Lung (tissue), 17 donors: ENCODE measurements at places on chromosomes 7 and 10.
A peak's percentile ranks its signal among the peaks of the same experiment; 100 is the strongest.

- DNase-seq: no peak
Observed at GRCh38 chr7:88664630-88665233, 94.8 kb upstream of the ZNF804B start.

GRCh38 chr7:90892213-90892612 is 296.1 kb downstream of the CDK14 start:
- DNase-seq: no peak

- no peak for DNase-seq
Observed at GRCh38 chr10:114545071-114545470, 113.0 kb downstream of the ABLIM1 start.

DNA sequence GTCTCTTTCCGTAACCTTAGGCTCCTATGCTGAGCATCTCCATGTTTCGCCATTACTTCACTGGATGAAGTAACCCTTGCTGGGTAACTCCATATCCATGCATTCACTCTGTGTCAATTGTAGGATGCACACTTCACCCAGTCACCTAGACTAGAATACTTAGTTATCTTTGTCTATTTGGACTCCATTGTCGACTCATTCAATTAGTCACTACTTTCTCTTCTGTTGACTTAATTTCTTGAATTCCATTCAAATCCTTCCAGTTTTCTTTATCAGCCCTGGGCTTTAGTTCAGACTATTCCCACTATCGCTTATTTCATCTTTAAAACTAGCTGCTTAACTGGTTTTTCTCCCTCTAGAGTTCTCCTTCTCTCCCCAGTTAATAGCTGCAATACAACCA is 111.3 kb upstream of the TNS3 start:
- no peak for DNase-seq

DNA sequence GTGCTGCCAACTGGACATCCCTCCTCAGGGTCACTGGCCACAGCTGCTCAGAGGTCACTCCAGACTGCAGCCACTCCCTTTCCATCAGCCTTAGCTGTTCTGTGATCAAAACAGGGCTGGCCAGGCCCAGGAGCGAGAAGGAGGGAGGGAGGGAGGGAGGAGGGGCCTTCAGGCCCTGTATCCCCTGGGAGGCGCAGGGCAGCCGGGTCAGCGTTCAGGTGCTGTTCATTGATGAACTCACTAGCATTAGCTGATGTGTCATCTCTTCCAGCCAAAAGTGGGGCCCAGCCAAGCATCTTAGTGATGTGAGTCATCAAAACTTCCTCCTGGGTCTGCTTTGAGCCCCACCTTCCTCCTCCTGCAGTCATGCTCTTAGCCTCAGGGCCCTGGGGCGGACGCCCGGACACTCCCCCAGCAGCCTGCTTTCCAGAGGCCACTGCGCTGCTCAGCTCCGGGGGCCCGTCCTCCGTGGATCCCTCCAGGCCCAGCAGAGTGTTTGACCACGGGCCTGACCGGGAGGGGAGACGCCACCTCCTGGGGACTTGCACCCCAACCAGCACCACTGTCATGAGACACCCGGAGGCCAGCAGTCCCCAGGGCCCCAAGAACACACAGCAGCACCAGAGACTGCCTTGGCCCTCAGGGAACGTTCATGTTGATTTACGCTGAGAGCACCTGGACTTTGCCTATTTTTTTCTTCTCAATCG is 149.2 kb downstream of the PRKAG2 start:
- no peak for DNase-seq

GRCh38 chr7:22287412-22287811 is 69.5 kb downstream of the RAPGEF5 start:
- DNase-seq: no peak

- DNase-seq: no peak
Observed at GRCh38 chr7:107867858-107868466, 23.0 kb upstream of the DLD start.

- DNase-seq: peak; percentile 78
Observed at GRCh38 chr7:75638594-75639070, 100.1 kb downstream of the HIP1 start.

DNA sequence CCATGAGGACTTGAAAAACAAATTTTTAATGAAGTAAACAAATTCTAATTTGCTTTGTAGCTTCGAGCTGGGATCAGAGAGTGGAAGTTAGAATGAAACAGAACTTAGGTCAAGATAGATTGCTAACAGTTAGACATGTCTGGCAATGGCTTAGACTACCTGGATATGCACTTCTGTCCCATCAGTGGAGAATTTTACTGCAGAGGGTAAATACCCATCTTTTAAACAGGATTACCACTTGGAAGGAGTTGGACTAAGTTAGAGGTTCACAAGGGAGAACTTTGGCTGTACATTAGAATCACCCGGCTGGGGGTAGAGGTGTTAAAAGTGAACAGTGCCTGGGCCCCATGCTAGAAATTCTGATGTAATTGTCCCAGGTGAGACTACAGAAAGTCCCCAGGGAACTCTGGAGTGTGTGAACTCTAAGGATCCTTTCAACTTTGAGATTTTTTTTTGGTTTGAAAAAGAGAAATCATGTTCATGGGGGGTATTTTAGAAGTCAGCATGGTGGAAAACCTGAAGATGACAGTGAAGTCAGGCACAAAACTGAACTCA is 35.5 kb downstream of the ENTPD1 start:
- no peak for DNase-seq

- no peak for DNase-seq
Observed at GRCh38 chr7:143379611-143380259, 1.4 kb upstream of the ZYX start.

GRCh38 chr10:24603333-24603732 is 120.4 kb downstream of the ARHGAP21 start:
- DNase-seq: no peak

DNA sequence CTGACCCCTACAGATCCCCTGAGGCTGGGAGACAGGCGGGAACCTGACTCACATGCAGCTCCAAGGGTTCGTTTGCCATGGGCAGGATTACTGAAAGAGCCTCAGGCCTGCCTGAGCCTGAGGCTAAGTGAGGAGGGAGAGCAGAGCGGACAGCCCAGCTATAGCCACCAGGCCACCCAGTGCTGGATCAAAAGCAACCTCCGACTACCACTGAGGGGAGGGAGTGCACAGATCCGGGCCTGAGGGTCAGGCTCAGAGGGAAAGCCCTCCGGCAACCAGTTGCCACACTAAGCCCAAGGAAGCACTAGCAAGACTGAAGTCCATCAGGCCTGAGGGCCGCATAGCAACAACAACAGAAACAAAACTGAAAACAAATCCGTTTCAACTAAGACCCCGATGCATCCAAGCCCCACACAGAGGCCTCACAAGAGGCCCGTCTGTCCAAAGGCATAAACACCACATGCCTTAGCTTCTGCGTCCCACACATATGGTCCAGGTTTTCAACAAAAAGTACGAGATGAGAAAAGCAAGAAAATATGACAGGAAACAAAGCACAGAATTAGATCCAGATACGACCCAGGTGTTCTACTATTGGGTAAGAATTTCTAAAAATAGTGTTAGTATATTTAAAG is 92.5 kb upstream of the VIPR2 start:
- DNase-seq: peak; percentile 4

GRCh38 chr7:55510621-55511020 is 61.7 kb downstream of the VOPP1 start:
- no peak for DNase-seq

GRCh38 chr10:73648975-73649829 is 6.6 kb downstream of the SYNPO2L start:
- no peak for DNase-seq

- no peak for DNase-seq
Observed at GRCh38 chr10:61866700-61867368, 34.7 kb upstream of the ARID5B start.

DNA sequence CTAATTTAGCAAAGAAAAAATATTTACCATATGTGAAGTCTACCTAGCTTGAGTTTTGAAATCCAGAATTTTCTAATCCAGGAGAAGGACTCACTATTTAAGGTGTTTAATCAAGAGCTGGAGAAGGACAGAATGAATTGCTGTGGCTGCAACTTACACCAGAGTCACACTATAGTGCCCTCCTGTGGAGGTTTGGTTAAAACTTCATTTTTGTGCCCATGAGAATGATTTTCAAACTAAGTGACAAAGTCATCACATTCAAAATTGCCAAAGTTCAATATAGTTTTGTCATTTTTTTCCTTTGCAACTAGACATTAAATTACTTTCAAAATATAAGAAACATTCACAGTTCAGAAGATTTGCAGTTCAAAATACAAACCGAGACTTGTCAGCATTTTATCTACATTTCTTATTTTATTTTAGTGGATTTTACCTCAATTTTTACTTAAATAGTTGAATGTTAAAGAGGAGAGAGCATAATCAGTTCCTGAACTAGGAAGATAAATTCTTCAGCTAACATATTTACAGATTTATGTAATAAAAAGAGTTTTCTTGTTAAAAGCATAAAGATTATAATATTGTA is 70.7 kb downstream of the CABCOCO1 start:
- peak; percentile 28 for DNase-seq

DNA sequence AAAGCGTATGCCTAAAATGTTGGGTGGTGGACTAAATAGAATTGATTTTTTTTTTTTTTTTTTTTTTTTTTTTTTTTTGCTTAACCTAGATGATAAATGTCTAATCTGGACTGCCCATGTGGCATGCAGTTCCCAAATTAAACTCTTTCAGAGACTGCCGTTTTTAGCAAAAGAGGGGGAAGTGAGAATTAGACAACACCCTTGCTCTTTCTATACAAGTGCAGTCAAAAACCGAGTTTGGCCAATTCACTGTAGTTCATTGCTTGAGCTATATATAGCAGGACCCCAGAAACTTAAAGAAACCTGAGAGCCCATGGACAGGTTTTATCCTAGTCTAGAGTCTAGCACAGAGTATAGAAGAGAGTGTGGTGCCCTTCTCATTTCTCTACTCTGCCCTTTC is 141.9 kb downstream of the GRM3 start:
- no peak for DNase-seq

DNA sequence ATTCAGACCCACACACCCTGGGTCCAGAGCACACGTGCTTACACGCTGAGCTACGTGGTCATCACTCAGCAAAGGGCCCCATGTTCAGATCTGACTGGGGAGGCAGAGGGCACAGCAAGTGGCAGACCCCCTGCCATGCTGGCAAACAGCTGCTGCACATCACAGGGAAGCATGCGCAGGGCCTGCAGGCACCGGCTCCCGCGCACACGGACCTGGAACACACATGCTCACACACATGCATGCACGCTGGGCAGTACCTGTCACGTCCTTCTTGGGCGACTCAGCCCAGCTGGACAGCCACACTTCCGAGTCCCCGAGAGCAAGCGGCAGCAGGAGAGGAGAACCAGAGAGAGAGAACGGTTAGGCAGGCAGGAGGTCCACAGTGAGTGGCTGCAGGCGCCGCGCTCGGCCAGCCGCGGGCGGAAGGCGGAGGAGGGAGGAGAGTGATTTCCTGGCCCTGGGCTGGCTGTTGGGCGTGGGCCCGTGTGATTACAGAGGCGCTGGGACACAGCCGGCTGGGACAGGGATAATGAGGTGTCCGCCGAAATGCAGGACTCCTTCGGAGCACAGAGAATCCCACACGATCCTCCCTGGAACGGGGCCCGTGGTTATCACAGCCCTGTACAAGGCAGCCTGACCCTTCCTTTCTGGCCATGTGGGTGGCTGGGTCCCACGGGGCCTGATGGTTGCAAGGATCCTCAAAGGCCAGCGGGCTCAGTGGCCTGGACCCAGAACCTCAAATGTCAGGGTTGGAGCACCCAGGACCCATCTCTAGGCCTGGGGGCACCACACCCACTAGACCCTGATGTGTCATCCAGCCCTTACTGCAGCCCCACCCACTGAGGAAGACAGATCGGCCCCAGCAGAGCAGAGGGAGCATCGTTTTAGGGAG is 175.1 kb downstream of the NEURL1 start:
- DNase-seq: peak; percentile 96

DNA sequence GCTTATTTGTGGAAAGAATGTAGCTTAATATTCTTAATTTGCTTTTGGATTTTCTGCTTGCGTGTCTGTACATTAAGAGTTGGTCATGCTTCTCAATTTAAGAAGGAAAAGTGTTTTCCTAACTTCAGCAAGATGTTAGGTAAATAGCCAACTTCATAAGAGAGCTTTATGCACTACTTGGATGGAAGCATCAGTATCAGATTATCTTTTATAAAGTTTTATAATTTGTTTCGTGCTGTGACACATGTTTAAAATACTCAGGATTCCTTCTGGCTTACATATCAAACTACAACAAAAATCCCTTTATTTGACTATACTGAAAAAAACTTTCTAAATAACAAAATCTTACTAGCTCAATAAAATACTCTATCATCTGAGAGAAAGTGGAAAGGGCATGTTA is 34.8 kb upstream of the AGR2 start:
- DNase-seq: no peak

DNA sequence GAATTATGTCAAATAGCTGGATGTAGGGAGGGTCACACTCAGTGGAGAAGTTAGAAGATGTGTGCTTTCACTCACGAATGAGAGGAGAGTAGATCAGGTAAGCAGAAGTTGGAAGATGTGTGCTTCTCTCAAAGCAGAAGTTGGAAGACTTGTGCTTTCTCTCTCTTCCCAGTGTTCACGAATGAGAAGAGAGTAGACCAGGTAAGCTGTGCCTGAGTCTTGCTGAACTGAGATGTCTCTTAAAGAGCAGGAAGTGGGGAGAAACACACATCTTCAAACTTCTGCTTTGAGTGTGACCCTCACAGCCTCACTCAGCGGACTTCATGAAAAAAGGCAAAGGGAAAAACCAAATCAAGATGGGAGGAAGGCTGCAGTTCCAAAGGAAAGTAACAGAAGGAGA is 7.0 kb upstream of the TMEM243 start:
- no peak for DNase-seq

- DNase-seq: peak; percentile 75
Observed at GRCh38 chr10:76282061-76283025, 850.9 kb downstream of the LRMDA start.

GRCh38 chr10:6337382-6337781 is 134.7 kb downstream of the PFKFB3 start:
- DNase-seq: no peak

DNA sequence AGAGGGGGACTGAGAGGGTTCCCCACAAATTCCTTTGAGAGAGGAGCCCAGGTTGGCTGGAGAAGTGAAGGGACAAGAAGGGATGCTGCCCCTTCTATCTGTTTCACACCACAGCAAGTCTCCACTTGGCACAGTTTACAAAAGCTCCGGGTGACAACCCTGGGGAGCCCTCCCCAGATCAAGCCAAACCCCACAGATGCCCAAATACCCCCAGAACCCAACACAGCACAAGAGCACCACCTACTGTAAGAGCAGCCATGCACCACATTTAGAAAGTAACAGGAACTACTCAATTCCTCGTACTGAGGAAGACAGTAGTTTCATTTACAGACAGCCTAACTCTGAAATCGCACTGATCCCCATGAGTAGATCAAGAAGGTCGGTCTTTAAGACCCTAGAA is 67.8 kb upstream of the ATP6V0A4 start:
- DNase-seq: no peak
